Skin of body (tissue), 3 donors: ENCODE measurements at places on chromosomes 4 and X.
A peak's percentile ranks its signal among the peaks of the same experiment; 100 is the strongest.

DNA sequence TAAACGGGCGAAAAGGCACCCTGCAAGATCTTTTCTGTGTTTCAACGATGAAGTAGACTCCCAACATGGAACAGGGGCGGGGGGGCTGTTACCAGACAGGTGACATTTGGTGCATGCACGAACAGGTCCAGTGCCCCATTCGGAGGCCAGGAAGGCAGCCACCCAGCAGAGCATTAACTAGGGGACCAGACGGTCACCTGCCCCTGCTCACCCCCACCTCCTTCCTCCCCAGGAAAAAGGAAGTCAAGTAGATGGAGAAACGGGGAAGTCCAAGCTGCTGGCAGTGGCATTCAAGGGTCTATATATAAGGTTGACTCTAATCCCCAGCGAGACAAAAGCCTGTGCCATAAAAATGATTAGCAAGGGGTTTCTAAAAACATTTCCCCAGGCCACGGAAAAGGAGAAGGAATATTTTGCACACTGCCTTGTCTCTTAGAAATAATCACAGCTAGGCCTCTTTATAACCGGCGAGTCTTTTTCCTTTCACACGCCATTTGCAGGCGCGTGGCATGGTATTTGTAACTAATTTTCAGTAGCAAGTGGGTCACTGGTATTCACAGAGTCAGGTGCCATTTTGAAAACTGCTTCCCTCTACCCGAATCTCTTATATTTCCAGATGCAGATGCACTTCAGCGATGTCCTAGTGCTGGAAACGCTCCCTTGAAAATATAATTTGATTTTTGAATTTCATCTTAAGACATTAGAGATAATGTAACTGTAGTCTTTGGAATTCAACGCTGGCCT, 1.2 kb upstream of the TMSB4X start:
- no peak for DNase-seq

- DNase-seq: no peak
These were observed 597.8 kb downstream of the BCOR start for GRCh38 chrX:39499996-39500395.

DNA sequence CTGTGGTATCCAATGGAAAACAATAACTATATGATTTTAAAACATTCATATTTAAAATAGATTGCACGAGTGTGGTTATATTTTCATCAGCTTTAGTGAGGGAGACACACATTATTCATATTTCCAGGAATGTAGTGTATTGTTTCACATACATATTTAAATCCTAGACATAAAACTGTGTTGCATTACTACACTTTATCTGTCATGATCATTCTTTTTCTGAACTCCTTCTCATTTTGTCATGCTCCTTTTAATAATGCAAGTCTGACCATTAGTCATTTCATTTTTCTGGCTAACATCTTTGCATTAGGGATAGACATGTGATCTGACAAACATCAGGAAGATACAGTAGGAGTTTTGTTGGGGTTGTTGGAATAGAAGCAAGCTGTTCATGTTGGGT, 1382.7 kb downstream of the PCDH7 start:
- no peak for DNase-seq

DNA sequence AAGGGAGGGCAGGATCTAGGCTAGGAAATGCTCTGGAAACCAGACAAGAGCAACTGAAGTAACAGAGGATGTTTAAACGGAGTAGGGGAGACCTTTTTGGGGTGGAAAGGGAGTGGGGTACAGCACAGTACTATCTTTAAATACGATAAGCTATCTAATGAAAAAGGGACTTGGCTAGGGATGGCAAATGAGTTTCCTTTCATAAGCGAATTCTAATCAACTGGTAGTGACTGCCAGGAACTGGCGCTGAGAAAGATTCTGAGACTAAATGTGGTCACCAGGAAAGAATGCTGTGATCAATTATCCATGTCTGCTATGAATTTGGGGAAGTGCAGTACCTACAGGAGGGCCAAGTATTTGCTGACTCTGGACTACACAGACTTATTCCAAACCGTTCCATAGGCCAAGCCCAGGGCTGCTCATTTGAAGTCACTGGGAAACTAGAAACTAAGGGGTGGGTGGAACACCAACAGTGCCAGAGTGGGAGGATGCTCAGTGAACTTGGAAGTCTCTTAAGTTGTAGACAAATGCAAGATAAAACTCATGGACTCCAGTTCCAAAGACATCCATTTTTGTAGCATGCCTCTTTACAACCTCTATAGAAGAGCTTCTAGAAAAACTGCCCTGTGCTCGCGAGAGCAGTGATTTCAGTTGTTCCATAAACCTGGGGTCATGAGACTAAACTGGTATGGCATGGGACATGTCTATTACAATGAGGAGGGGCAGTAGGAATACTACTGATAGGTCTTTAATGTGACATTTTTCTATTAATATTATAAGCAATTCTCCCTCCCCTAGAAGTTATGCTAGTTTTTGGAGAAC, 2.0 kb downstream of the TRAPPC2 start:
- DNase-seq: peak; percentile 51

DNA sequence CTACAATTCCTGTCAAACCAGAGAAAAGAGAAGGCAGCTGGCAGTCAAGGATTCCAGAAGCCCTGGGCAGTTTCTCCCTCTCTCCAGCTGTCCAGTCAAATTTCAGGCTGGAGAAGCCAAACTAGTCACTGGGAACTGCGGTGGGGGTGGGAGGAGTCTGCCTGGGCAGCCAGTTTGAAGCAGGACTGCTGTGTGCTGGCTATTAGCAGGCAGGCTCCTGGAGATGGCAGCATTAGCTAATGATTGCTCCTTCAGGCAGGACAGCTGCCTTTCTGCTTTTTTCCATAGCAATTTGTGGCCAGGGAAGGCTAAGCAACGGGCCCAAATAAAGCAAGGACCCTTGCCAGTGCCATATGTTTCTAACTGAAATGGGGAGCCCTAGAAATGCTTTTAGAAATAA, 44.7 kb upstream of the FGF13 start:
- DNase-seq: peak; percentile 1

DNA sequence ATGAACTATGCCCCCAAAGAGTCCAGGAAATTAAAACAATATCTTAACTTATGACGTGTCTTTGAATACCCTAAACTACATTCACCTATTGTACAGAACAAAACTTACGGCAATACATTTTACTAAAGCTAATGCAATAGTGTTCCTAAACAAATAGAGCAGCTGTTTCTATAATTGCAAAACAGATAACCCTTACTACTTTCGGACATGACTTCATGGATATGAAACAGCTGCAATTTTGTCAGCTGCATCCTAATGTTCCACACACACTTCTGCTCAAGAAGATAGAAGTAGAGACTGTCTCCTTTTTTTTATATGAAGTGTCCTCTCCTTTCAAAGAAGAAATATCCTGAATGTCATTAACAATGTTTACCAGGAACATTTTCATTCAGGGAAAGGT, 174.9 kb downstream of the ACTRT1 start:
- no peak for DNase-seq

GRCh38 chr4:81214144-81214880, 710 bp downstream of the PRKG2 start:
- DNase-seq: peak; percentile 6

DNA sequence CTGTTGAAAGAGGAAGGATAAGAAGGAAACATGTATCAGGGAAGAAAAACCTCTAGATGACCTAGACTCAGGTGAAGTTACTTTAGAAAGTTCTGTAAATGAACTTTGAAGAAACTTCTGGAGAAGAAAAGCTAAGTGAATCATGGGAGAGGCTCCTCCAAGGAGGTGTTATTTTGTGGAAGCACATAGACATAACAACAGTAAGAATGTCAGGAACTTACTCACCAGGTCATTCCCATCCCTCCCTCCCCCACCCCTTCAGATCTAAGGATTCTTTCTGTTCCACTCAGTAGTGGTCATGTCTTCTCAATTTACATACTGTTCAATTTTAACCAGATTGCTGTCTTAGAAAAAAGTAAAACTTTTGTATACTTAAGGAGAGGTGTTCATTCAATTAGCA, 310.5 kb upstream of the DDX53 start:
- DNase-seq: no peak

- DNase-seq: no peak
These were observed 19.2 kb downstream of the ETDC start for GRCh38 chrX:135328421-135329005.

- no peak for DNase-seq
These were observed 69.2 kb upstream of the PNPLA4 start for GRCh38 chrX:7996414-7996813.

GRCh38 chrX:114390251-114390796, 193.6 kb upstream of the HTR2C start:
- DNase-seq: no peak
